ENCODE measurements at places on chromosomes 3 and 15.

DNA sequence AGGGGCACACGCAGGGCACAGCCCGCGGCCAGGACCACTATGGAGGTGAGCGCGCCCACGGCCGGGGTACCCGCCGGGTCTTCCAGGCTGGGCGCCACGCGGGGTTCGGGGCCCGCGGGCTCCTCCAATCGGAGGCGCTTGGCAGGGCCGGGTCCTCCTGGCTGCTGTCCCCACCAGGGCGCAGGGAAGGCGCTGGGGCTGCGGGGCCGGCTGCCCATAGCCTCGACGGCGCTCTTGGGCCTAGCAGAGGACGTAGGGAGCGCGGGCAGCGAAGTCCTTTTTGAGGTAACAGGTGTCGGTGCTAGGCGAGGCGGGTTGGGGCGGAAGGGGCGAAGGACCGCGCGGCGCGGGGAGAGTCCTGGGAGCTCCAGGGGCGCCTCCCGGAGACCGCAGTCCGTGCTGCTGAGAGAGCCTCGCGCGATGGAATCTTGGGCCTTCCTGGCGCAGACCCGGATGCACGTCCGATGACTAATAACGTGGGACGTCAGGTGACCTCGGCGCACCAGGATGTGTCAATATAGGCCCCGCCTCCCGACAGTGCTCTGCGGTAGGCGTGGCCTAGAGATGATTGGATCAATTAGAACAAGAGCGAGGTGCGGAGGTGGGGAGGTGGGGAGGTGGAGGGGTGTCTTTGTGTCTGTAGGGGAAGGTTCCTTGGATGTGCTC is at the start of gene PRR23A:
Gene PRR23A, minus strand, starts transcription at position 218 of the 666 bp plus-strand sequence. Its CDS starts 0 bp downstream, at position 218.
- no peak for DNase-seq

GRCh38 chr3:193783166-193783896 is 190.3 kb downstream of the OPA1 start:
- DNase-seq: peak; percentile 54

- peak; percentile 9 for DNase-seq
These were observed 880 bp upstream of the CHRNA7 start for GRCh38 chr15:32029409-32029861.

DNA sequence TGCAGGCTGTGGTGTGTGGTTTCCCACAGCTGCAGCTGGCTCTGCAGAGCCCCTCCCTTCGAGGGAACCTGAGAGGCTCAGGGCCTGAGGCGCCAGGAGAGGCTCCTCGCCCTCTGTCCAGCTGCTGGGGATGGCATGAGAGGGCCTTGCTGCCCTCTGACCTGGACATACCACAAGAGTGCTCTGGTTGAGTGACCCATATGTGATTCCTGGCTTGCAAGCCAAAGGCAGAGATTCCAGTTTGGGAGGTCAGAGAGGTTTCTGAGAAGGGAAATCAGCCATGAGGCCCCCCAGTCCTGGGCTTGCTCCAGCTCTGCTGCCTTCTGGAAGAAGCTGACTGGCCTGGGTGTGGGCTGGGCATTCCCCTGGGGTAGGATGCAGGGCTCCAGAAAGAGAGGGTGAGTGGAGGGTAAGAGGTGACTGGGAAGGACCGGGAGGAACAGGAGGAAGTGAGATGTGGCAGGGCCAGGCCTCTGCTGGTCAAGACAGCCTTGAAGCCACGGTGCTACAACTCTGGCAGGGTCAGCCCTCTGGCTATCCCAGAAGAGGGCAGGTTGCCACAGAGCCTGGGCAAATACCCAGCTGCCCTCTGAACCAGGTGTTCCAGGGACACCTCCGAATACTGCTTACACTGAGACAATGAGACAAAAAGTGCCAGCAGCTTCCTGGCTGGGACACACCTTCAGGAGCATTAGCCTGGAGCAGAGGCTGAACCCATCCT is 16.0 kb upstream of the SRP14 start:
- DNase-seq: peak; percentile 28

DNA sequence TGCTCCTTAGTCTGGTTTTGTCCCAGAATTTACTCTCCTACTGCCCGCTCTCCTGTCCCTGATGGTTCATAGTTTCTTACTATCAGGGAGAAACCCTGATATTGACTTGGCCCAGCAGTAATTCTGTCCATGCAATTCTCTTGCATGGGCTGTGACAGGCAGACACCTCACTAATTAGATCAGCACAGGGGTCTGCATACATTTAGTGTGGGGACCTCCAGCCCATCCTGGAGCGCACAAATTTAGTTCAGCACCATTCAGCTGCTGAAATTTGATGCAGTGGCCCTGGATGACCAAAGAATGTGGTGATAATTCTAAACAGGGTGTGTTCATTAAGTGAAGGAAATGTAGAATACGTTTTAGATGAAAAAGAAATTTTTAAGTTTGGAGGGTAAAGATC is 555.5 kb upstream of the TBL1XR1 start:
- no peak for DNase-seq

GRCh38 chr3:69129531-69129930 is 7.1 kb upstream of the LMOD3 start:
- DNase-seq: peak; percentile 46

DNA sequence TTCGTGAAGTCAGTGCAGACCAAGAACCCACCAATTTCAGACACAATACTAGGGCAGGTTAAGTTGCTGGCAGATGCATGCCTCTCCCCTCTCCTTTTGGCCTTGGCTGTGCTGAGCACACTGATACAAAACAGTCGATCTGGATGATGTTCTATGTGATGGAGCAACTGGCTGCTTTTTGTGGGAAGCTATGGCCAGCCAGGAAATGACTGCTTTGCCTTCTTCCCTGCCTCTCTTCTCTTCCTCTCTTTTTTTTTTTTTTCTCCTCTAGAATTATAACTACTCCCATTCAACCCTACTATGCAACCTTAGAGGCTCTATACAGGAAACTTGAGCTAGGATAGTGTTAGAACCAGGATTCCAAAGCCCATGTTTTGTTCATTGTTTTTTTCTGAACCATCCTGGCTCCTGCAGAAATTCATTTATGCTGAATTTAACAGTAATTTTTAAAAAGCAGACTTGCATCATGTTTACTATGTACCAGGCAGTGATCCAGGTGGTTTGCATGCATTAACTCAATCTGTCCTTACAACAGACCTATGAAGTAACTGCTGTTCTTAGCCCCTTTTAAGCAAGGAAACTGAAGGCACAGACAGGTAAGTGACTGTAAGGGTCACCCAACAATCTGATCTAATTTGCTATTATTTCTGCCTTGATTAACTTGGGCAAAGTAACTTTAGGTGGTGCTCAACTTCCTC is 62.9 kb downstream of the PLD1 start:
- no peak for DNase-seq

DNA sequence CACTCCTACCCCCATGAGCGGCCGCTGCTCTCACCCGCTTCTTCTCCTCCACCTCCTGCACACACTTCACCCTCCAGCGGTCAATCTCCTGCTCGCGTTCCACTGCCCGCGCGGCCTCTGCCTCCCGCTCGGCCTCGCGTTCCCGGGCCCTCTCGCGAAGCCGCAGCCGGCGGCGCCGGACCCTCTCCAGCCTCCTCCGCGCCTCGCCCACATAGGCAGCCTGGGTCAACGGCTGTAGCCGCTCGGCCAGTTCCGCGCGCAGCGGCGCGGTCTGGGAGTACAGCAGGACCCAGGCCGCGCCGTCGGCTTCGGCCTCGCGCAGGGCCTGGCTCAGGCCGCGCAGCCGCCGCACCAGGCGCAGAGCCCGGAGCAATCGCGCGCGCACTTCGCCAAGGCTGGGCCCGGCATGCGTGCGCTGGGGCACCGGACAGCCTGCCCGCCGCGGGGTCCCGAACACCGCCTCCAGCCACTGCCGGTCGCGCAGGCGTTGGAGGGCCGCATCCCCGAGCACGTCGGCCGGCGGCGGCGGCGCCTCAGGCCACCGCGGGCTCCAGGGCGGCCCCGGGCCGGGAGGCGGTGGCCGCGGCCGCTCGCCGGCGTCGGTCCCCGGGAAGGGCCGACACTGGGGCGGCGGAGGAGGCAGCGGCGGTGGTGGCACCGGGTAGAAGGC is 595 bp downstream of the PDCD7 start:
- peak; percentile 20 for DNase-seq

DNA sequence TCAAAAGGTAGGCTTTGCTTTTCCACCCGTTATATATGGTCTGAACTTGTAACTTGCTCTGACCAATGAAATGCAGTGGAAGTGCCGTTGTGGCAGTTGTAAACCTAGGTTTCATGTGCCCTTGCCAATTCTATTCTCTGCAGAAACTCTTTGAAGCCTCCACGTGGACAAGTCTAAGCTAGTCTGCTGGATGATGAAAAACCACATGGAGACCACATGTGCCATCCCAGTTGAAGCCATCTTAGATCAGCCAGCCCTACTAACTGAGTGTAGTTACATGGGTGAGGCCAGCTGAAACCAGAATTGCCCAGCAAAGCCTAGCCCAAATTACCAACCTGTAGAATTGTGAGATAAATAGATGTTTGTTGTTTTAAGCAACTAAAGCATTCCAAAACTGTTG is 183.7 kb upstream of the KCNH8 start:
- no peak for DNase-seq

Data from fibroblast of skin of right quadriceps (primary cell).